Caki2 (cell line): ENCODE measurements at places on chromosomes 5 and 9. TPM values are rescaled to one million over a fixed set of nuclear protein-coding genes. Genes with fewer than 3 reads are reported as not detected.

Gene LCN10
- not detected in 2 replicates for total RNA-seq

Gene GRM6
- not detected in 2 replicates for total RNA-seq

Gene FBN2
- total RNA-seq = not detected in 2 replicates

Gene PCDHGB7
- 0.03 and 0.64 TPM in 2 replicates for total RNA-seq

DNA sequence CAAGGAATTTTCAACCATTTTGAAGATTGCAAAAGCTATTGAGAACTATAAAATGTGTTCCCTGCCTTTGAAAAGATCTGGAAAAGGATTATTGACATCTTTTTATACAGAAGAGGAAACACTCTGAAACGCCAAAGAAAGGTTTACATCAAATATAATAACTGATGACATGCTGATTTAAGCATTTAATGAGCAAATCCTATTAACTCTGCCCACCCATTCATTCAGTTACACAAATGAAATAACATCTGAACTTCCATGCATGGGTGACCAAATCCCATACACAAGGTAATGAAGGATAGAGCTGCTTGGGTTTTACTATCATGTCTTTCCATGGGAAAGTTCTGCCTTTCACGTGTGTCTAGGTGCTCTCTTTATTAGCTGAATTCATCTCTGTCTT lies 589.4 kb upstream of the WWC1 start:
- no peak for DNase-seq

GRCh38 chr5:62931153-62931950 lies 352.7 kb downstream of the LRRC70 start:
- peak; percentile 71 for DNase-seq

GRCh38 chr5:27316271-27316650 lies 277.9 kb upstream of the CDH9 start:
- peak; percentile 11 for DNase-seq

DNA sequence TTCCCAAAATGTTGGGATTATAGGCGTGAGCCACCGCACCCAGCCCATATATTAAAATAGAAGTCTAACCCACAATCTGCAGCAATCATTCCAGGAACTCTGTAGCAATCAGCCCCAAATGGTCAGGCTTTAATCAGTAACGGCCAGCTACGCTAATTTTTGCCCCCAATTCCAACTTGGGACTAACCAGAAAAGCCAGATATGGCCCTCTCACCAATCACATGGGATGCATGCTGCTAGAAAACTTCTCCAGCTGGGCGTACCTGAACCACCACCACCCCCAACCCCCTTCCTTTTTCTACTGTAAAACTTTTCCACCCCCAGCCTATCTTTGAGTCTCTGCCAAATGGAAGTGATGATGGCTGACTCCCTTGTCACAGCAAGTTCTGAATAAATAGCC lies 4.1 kb downstream of the SUSD1 start:
- no peak for DNase-seq

- no peak for DNase-seq
These were observed 145.1 kb upstream of the ACTBL2 start for GRCh38 chr5:57627661-57628060.

GRCh38 chr5:35117967-35118366 lies 70.2 kb upstream of the AGXT2 start:
- no peak for DNase-seq

DNA sequence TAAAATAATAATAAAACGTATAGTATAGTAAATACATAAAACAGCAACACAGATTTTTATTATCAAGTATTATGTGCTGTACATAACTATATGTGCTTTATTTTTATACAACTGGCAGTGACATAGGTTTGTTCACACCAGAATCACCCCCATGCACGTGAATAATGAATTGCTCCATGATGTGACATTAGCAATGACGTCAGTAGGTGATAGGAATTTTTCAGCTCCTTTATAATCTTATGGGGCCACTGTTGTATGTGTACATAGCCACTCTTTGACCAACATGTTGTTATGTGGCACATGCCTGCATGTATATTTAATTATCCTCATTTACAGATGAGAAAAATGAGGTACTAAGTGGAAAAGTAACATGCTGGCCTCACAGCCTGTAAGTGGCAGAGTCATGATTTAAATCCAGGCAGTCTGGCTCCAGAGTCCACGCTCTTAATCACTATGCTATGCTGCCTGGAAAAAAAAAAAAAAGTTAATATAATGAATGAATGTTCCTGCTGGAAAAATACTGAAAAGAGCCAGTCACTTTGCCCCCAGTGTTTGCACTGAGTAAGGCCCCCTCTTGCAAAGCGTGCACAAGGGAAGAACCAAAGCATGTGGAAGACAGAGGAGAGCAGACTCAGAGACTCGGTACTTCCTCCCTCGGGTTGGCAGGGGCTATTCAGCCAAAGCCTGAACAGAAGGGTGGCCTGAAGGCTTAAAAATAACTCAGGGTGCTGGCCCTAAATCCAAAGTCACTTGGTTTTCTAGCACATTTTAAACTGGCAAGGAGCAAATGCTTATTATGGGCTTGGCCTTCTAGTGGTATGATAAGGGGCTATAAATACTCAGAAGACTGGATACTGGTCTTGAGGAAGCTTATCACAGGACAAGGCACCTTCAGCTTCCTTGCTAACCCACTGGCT lies 206.8 kb downstream of the GLIS3 start:
- no peak for DNase-seq

GRCh38 chr5:41312478-41313060 lies 99.2 kb upstream of the C6 start:
- no peak for DNase-seq

DNA sequence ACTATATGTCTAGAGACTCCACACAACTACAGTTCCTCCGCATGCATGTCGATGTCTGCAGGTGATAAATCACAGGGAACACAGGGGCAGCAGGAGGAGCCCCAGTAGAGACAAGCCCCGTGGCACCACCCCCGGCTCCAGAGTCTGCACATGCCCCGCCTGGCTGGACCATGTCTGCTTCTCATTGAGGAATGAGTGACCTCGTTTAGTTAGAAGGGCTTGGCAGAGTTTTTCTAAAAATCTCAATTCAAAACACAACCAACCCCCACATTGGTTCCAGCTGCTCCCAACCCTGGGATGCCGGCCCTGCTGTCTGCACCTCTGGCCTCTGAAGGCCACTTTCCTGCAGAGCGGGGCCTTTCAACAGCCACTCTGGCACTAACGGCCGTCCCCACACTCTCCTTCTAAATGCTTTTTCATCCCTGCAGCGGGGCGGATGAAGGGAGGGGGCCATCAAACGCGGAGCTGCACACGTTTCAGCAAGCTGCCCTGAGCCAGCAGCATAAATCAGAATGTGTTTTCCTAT lies 106.3 kb downstream of the ROR2 start:
- DNase-seq = no peak

DNA sequence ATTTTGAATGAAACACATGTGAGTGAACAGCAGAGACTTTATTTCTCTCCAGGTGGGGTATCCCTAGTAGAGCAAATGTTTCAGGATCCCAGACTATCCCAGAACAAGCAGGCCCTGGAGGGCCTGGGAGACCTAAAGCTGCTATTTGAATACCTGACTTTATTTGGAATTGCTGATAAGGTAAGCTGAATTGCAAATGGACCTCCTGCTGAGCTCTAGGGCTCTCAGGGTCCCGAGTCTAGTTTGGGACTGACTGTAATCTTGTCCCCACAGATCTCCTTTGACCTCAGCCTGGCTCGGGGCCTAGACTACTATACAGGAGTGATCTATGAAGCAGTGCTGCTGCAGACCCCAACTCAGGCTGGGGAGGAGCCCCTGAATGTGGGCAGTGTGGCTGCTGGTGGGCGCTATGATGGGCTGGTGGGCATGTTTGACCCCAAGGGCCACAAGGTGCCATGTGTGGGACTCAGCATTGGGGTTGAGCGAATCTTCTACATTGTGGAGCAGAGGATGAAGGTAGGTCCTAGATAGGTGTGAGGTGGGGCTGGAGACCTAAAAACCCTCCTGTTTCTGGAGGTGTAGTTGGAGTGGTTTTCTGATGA lies 3.3 kb upstream of the ZMAT2 start:
- DNase-seq = no peak

DNA sequence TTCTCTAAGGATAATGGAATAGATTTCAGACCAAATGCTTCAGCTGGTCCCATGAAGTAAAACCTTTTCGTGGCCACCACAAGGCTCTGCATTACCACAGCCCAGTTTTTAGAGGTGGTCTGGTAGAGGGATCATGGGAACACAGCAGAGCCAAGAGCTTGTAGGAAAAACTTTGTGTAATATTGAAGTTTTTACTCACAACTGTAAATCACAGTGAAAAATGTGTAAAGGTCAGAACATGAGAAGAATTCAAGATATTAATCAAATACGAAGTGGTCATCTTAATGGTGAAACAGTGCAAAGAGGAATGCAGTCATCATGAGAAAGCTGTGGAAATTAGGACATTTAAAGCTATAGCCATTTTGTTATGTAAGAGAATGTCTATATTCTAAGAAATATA lies 197.5 kb downstream of the NPR3 start:
- no peak for DNase-seq

DNA sequence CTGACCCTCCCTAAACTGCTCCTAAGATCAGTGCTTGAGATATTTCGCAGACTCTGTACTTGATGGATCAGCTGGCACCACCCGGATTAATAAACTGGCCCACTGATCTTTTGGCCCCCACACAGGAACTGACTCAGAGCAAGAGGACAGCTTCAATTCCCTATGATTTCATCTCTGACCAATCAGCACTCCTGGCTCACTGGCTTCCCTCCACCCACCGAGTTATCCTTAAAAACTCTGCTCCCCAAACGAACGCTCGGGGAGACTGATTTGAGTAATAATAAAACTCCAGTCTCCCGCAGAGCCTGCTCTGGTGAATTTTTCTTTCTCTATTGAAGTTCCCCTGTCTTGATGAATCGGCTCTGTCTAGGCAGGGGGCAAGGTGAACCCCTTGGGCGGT lies 36.5 kb upstream of the CD180 start:
- no peak for DNase-seq

DNA sequence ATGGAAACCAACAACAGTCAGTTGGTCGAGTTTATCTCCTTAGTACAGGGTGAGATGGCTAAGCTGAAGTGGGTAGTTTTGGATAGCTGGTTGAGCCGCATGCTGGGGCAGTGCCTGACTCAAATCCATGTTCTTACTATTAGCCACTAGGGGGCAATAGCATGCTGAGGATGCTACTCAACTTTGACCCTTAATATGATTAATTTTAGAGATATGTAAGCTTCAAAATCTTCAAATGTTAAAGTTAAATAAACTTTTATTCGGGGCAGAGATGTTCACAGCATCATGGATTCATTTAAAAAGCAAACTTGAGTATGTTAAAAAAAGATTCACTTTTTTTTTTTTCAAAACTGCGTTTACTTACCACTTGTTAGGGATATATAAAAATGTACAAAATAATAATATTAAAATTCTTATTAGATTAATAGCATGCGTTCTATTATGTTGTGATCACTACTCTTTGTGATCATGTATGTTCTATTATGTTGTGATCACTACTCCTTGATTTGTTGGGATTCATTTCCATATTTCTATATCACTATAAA lies 57.0 kb downstream of the C9orf153 start:
- peak; percentile 12 for DNase-seq

DNA sequence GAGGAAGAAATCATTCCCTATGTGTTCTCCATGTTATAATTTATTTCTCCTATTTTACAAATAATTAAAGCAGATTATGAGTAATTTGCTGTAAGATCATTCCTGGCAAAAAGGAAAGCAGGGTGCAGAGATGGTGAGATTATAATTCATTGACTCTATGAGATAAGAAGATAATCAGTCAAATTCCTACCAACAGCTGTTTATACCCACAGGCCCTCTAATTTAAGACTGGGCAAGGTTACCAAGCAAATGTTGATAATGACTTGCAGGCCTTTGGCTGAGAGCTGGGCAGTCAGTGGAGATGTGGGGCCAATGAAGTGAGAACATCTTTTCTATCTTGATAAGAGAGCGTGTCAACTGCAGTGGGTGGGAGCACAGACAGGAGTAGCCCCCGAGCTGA lies 222.7 kb downstream of the ICE1 start:
- no peak for DNase-seq

GRCh38 chr5:43396762-43397304 lies 15.4 kb downstream of the CCL28 start:
- DNase-seq = peak; percentile 71
